Osteoblast (primary cell): ENCODE measurements at places on chromosomes 3 and 15.

DNA sequence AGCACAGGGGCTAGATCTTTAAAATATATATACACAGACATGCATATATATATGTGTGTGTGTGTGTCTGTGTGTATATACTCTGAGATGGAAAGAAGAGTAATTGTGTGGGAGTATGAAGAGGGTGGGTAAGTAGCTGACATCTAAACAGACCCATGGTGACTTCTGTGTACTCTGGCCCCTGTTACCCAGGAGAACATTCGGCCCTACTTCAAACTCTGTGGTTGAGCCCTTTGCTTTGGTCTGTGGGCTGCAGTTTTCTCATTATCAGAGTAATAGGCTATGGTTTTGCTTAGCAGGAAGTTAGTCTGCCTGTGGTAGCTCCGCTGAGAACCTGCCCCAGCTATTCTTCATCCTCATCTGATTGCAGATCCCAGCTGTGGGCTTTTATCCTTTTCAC, 141.4 kb downstream of the RBPMS2 start:
- no peaks in the 10 kb centered on the region for H3K27me3 ChIP-seq
- no peak for DNase-seq
- H3K36me3 ChIP-seq = no peaks in the 10 kb centered on the region
- H3K27ac ChIP-seq = no peak overlapping the region
- H3K4me3 ChIP-seq = no peak overlapping the region

DNA sequence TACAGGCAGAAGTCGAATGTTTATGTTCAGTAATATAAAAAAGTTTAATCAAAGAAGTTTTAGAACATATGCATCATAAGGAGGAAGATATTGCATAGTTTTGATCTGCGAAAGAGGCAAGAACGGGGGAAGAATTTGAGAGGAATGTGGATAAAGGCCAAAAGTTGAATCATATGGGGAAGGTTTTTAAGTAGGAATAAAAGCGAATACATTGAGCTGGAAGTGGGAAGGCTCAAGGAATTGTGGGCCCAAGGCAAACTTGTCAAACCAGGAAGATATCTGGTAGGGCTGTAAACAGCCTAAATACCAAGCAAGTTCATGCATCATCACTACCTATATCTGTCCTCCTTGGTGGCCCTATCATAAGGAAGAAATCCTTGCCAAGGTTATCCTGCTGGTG, 186.9 kb downstream of the MAGI1 start:
- no peaks in the 10 kb centered on the region for H3K36me3 ChIP-seq
- peaks cover 27% of the 10 kb centered on the region for H3K4me1 ChIP-seq
- no peak overlapping the region for H3K4me3 ChIP-seq
- peak overlapping the region; percentile 40 for H3K27ac ChIP-seq

DNA sequence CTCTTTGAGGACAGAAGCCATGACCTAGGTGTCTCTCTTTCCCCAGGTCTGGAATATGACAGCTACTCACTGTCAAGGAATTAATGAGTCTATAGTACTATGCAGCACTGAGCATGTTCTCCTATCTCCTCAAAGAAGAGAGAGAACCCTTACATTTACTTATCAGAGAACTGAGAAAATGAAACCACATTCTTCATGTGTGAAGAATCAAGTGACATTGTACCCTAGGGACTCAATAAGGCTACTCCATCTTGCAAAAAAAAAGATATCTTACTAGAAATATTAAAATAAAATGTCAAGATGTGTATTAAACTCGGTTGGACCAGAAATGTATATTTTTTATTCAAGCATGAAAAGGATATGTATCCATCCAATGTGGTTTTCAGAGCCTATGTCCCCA, 133.2 kb upstream of the COL8A1 start:
- peak overlapping the region; percentile 92 for H3K27ac ChIP-seq
- no peak overlapping the region for H3K4me3 ChIP-seq
- H3K36me3 ChIP-seq = no peaks in the 10 kb centered on the region
- no peak for DNase-seq
- H3K27me3 ChIP-seq = no peaks in the 10 kb centered on the region

DNA sequence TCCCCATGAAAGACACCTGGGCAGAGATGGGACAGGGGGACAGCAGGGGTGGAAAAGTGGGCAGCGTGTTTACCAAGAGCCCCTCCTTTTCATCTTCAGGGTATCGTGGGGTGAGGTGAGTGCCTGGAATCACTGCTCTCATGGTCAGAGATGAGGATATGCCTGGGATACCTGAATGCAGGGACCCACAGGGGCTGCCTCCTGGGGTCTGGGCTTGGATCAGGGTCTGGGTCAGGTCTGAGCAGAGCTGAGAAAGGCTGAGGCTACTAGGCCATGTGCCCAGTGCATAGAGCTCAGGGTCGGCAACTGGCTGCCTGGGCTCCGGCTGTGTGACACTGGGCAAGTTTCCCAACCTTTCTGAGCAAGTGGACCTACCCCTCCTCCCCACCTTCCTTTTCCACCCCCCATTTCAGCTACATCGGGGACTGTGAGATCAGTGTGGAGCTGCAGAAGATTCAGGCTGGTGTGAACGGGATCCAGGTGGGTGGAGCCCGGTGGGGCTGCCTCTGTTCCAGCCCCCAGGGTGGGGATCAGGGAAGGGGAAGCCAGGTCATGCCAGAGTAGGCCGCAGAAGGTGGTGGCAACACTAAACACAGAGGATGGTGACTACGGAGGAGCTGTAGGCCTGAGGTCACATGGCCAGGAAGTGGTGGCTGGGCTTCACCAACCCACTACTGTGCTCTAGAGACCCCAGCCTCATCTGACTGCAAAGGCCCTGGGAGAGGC, 24.5 kb downstream of the ESYT3 start:
- no peak overlapping the region for H3K27ac ChIP-seq
- H3K4me1 ChIP-seq = peaks cover 7% of the 10 kb centered on the region
- no peaks in the 10 kb centered on the region for H3K27me3 ChIP-seq
- no peak overlapping the region for H3K4me3 ChIP-seq
- no peak for DNase-seq

- H3K27ac ChIP-seq = no peak overlapping the region
- H3K36me3 ChIP-seq = no peaks in the 10 kb centered on the region
- H3K4me3 ChIP-seq = no peak overlapping the region
- DNase-seq = no peak
- H3K27me3 ChIP-seq = no peaks in the 10 kb centered on the region
Measured at GRCh38 chr3:61899700-61900462, 338.5 kb downstream of the PTPRG start.

- no peak overlapping the region for H3K4me3 ChIP-seq
- no peaks in the 10 kb centered on the region for H3K27me3 ChIP-seq
- DNase-seq = no peak
- H3K27ac ChIP-seq = no peak overlapping the region
- H3K4me1 ChIP-seq = no peaks in the 10 kb centered on the region
Measured at GRCh38 chr3:197889204-197889930, 60.6 kb upstream of the RPL35A start.

- H3K4me1 ChIP-seq = no peaks in the 10 kb centered on the region
- H3K36me3 ChIP-seq = no peaks in the 10 kb centered on the region
- no peak for DNase-seq
- no peaks in the 10 kb centered on the region for H3K27me3 ChIP-seq
- no peak overlapping the region for H3K4me3 ChIP-seq
Measured at GRCh38 chr15:69359722-69360121, 54.4 kb upstream of the KIF23 start.

DNA sequence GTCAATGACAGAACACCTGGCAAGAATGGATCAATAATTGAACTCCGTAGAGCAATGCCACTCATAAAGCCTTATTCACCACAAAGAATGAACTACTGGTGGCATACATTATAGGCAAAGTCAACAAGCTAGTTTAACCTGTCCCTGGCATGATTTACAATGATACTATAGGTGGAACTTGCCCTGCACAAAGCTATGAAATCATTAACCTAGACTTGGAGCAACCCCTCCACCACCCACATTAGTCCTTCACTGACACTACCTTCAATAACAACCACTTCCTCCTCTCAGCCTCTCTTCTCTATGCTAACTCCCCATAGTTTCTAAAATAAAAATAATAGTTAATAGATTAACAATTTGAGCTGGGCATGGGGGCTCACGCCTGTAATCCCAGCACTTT, 54.4 kb downstream of the ACAP2 start:
- H3K4me1 ChIP-seq = no peaks in the 10 kb centered on the region
- H3K4me3 ChIP-seq = no peak overlapping the region
- DNase-seq = no peak

DNA sequence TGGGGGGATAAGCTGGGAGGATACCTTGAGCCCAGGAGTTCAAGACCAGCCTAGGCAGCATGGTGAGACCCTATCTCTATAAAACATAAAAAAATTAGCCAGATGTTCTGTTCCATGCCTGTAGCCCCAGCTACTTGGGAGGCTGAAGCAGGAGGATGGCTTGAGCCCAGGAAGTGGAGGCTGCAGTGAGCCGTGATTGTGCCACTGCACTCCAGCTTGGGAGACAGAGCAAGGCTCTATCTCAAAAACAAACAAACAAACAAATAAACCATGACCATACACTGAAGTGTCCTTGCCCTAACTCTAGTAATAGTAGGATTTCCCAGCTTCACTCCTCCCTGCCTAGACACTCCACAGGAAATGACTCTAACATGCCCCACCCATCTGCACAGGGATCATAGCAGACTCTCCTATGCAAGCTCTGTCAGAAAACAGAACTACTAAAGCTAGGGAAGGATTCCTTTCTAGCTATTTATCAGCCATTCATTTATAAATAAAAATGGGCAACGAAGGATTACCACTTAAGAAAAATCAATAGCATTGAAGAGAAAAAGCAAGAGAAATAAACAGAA, 4.6 kb downstream of the ERICH6 start:
- no peak overlapping the region for H3K27ac ChIP-seq
- H3K4me3 ChIP-seq = no peak overlapping the region
- H3K4me1 ChIP-seq = peaks cover 3% of the 10 kb centered on the region
- H3K36me3 ChIP-seq = no peaks in the 10 kb centered on the region
- no peaks in the 10 kb centered on the region for H3K27me3 ChIP-seq

- DNase-seq = no peak
- no peaks in the 10 kb centered on the region for H3K36me3 ChIP-seq
- peaks cover 4% of the 10 kb centered on the region for H3K27me3 ChIP-seq
- H3K4me1 ChIP-seq = no peaks in the 10 kb centered on the region
Measured at GRCh38 chr3:111548092-111548491, 6.1 kb downstream of the CD96 start.

- H3K27me3 ChIP-seq = peaks cover 7% of the 10 kb centered on the region
- no peaks in the 10 kb centered on the region for H3K4me1 ChIP-seq
- no peak overlapping the region for H3K27ac ChIP-seq
- no peaks in the 10 kb centered on the region for H3K36me3 ChIP-seq
- H3K4me3 ChIP-seq = peak overlapping the region; percentile 59
Measured at GRCh38 chr15:57746786-57747185, 40.3 kb downstream of the POLR2M start.

GRCh38 chr3:196617256-196617655, 22.2 kb upstream of the NRROS start:
- no peaks in the 10 kb centered on the region for H3K27me3 ChIP-seq
- no peak overlapping the region for H3K4me3 ChIP-seq
- no peaks in the 10 kb centered on the region for H3K4me1 ChIP-seq
- no peak for DNase-seq
- H3K36me3 ChIP-seq = no peaks in the 10 kb centered on the region

DNA sequence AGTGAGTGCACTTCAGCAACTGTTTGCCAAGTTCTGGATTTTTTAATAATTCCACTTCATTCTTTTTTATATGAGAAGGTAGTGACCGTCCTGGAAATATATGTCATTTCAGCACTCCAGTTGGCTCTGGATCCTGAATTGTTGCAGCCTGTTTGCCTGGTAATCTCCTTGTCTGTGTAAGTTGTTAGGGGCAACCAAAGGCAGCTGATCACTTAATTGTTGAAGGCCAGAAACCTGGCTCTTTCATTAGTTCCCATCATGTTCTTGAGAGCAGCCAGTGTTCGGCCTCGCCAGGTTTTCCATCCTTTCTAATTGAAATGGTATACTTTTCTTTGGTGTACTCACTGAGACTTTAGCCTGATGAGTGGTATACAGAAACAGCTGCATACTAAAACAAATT, 168.6 kb downstream of the SOX2 start:
- no peak overlapping the region for H3K4me3 ChIP-seq
- no peak for DNase-seq
- no peaks in the 10 kb centered on the region for H3K27me3 ChIP-seq
- no peaks in the 10 kb centered on the region for H3K4me1 ChIP-seq

GRCh38 chr15:78492872-78493271, 14.5 kb upstream of the HYKK start:
- H3K4me3 ChIP-seq = no peak overlapping the region
- H3K27ac ChIP-seq = no peak overlapping the region
- DNase-seq = no peak
- H3K36me3 ChIP-seq = peaks cover 82% of the 10 kb centered on the region
- no peaks in the 10 kb centered on the region for H3K4me1 ChIP-seq
